Cardiac septum (tissue), 1 donor: ENCODE measurements at places on chromosomes 3 and 15. TPM values are rescaled to one million over a fixed set of nuclear protein-coding genes. Genes with fewer than 3 reads are reported as not detected.

DNA sequence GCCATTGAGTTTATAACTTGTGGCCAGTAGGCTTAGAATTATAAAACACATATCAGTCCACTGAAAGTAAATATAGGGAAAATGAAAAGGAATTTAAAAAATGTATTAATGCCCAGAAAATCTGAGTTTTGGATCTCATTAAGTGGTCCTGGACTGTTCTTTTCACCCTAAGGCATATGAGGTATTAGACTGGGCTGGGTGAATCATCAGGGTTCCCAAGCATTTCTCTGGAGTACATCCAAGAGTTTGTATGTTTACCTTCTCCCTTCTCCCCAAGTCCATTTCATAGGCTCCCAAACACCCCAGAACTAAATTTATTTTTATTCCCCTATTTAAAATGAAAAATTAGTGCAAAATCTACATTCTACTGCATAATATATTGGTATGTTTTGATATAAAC, 31.9 kb upstream of the SPTSSB start:
- no peak for DNase-seq

DNA sequence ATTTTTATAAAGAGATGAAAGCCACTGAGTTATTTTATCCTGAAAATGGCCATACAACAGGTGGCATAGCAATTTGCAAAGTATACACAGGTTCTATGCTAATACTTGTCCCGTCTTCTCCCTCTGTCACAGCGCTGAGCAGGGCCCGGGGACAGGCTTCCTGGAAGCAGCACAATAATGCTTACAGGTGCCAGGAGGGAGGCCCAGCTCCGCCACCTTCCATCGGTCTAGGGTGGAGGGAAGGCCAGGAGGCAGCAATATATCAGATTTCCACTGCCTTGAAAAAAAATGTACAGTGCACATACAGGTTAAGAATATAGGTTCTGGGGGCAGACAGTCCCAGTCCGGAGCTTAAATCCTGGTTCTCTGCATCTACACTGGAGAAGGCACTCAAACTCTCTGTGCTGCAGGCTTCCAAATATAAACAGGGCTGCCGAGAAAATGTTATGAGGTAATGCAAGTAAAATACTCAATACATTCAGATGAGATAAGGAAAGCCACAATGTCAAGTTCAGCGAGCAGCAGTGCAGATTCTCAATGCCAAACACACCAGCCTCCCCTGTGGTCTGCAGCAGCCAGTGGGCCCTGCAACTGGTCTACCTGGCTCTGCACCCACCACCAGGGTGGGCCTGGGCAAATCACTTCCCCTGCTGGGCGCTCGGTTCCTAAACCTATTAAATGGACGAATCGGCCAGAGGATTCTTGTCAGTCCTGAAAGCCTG, 189.6 kb downstream of the XXYLT1 start:
- peak; percentile 75 for DNase-seq

- DNase-seq = no peak
Observed at GRCh38 chr15:79450648-79451047, 18.5 kb downstream of the MINAR1 start.

CMSS1 gene
- total RNA-seq = 22.0 TPM

- DNase-seq = no peak
Observed at GRCh38 chr15:87082581-87082980, 1002.9 kb downstream of the AGBL1 start.

ROBO1 gene
- total RNA-seq = 6.2 TPM

DNA sequence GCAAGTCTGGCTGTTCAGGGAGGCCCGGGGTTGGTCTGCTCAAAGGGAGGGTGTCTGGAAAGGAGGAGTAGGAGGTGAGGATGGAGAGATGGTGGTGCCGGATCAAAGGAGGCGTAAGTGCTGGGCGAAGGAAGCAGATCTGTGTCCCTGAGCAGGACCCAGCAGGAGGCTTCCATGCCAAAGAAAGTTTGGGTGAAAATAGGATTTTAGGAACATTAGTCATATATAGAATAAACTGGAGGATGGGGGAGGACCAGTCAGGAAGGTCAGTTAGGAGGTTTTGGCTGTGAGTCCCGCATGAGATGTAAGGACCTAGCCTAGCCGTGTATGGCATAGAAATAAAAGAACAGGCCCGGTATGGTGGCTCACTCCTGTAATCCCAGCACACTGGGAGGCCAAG, 28.6 kb upstream of the VPS8 start:
- no peak for DNase-seq

- DNase-seq = no peak
Observed at GRCh38 chr3:114519415-114519814, 225.6 kb downstream of the TIGIT start.
